ENCODE measurements at places on chromosomes 2 and 18. TPM values are rescaled to one million over a fixed set of nuclear protein-coding genes. Genes with fewer than 3 reads are reported as not detected.

DNA sequence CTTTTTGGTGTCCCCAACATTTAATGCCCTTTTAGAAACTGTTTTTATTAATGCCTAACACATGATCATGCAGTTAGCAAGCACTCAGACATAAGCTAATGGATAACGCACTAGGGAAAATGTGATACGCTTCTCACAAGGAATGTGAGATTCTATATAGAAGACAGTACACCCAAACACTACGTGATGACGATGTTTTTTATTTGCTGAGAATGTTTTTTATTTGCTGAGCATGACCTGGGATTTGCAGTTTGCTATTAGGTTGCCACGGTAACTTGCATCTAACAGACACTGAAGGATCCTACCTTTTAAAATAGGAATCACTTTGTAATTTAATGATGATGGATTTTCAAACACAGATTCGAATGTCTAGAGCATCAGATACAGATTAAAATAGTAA is 4.9 kb downstream of the SMC6 start:
- no peak overlapping the region for H3K27ac ChIP-seq
- no peak overlapping the region for H3K4me3 ChIP-seq
- no peaks in the 10 kb centered on the region for H3K27me3 ChIP-seq
- H3K36me3 ChIP-seq = peaks cover 19% of the 10 kb centered on the region
- no peak for DNase-seq

SERPINB13 gene
- not detected for total RNA-seq

DNA sequence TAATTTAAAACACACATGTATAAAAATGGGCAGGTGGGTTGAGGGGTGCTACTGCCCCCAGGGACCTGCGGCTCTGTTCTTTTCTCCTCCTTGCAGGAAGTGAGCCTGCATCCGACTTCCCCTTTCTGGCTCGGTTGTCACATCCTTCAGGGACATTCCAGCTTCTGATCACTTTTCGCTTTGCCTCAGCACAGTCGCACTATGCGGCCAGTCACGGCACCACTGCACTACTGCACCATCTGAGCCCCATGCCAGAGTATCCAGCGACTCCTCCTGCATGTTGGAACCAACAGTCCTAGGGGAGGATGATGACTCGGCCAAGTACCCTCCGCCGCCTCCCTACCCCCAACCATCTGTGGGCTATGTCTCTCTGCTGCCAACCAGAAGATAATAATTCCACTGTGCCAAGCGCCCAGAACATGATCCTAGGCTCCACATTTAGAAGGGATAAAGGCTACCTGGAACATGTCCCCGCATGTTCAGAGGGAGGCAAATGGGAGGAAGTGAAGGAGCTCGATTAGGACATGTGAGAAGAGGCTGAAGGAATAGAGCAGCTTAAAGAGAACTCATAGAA is 17.6 kb downstream of the CDC42EP3 start:
- peak; percentile 86 for DNase-seq
- peaks cover 100% of the 10 kb centered on the region for H3K4me1 ChIP-seq
- H3K27ac ChIP-seq = peak overlapping the region; percentile 81
- no peaks in the 10 kb centered on the region for H3K27me3 ChIP-seq
- H3K36me3 ChIP-seq = no peaks in the 10 kb centered on the region

ABCA12 gene
- total RNA-seq = not detected

- no peaks in the 10 kb centered on the region for H3K27me3 ChIP-seq
- H3K27ac ChIP-seq = no peak overlapping the region
- H3K4me3 ChIP-seq = no peak overlapping the region
- no peaks in the 10 kb centered on the region for H3K4me1 ChIP-seq
Measured at GRCh38 chr2:180208841-180209240, 201.7 kb upstream of the CWC22 start.

DNA sequence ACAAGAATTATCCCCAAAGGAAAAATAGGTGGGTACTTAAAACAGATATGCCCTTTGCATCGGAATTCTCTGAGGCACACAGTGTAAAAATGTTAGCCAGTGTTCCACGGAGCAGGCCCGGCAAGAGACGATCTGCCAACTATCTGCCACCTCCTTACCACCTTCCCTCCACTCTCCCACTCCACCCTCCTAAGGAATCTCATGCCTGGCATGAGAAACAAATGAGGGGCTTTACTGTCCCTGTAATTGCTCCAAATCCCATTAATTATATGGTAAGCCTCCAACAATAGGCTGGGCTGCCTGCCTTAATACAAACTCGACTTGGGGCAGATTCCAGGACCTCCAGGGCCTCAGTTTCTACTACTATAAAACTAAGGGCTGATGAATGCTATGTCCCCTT is 102.3 kb downstream of the ZBTB7C start:
- H3K27ac ChIP-seq = no peak overlapping the region
- H3K36me3 ChIP-seq = no peaks in the 10 kb centered on the region
- DNase-seq = no peak
- H3K4me1 ChIP-seq = peaks cover 3% of the 10 kb centered on the region
- H3K4me3 ChIP-seq = no peak overlapping the region

DNA sequence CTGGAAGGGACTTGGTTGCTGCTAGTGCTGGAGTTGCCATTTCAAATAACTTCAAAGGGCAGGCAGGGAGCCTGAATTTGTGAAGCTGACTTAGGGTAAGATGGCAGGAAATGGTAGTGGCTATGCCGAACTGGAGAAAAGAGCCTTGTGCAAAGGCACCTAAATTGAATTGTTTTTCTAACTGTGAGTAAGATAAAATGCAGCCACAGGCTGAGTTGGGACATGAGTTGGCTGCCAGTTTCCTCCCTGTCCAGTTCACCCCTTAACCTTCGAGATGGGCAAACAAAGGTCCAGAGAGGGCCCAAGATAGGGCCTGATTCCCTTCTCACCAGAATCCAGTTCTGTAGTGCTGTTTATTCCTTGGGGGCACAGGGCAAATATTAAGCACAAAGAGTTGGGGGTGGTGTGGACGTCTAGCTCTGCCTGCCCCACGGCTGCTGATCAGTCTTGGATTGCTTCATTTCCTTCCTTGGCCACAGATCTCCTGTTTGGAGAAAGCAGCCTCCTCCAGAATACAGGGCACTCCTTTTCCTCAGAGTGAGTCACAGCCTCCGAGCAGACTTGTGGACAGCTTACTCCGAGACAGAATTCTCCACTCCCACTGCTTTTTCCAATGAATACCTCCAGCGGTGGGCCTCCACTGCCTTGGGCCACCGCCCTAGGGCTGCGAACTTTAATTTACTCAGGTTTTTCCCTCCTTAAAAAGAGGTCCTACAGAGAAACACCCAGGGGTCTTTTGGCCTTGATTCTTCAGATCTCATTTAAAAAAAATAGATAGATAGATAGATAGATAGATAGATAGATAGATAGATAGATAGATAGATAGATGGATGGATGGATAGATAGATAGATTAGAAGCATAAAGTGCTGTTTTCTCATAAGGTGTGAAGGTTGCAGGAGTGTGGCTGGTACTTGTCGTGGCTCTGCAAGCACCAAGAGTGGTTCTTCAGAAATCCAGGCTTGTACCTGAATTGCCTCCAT is 18.4 kb upstream of the SLC20A1 start:
- no peak for DNase-seq
- H3K36me3 ChIP-seq = no peaks in the 10 kb centered on the region
- H3K27ac ChIP-seq = peak overlapping the region; percentile 60
- peaks cover 69% of the 10 kb centered on the region for H3K4me1 ChIP-seq

DNA sequence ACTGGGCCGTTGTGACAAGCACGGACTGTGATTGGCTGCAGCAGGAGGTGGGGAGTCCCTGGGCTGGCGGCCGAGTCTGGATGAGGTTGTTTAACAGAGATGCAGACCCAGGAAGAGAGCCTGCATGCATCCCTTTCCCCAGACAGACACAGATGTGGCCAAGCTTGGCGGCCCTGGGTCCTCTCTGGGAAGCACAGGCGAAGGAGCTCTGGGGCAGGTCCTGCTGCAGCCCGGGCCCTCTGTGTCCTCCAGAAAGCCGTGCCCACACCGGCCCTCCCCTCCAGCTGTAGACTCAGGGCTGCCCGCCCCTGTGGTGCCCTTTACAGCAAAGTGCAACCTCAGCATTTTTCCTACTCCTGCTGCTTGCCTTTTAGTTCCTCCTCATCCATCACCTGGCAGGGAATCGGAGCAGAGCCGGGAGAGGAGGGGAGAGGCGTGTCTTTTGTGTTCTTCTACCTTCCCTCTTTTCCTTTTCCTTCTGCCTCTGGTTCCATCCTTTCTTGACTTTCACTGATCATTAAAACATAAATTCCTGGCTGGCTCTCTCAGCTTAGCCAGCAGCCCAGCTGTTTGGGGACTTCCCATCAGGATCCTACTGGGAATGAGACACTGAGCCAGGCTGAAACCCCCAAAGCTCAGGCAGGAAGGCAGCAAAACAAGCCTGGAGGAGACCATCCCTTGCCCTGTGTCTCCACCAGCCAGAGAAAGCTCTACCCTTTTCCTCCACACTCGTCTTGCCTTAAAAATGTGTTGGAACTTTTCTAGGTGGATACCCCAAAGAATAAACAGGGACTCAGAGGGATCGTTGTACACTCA is 75.0 kb downstream of the CTIF start:
- no peaks in the 10 kb centered on the region for H3K4me1 ChIP-seq
- H3K27me3 ChIP-seq = no peaks in the 10 kb centered on the region
- no peak overlapping the region for H3K27ac ChIP-seq
- H3K36me3 ChIP-seq = no peaks in the 10 kb centered on the region
- DNase-seq = peak; percentile 56

GRCh38 chr18:48548921-48549320 is 10.1 kb downstream of the CTIF start:
- H3K27me3 ChIP-seq = no peaks in the 10 kb centered on the region
- no peak overlapping the region for H3K27ac ChIP-seq
- DNase-seq = no peak

DNA sequence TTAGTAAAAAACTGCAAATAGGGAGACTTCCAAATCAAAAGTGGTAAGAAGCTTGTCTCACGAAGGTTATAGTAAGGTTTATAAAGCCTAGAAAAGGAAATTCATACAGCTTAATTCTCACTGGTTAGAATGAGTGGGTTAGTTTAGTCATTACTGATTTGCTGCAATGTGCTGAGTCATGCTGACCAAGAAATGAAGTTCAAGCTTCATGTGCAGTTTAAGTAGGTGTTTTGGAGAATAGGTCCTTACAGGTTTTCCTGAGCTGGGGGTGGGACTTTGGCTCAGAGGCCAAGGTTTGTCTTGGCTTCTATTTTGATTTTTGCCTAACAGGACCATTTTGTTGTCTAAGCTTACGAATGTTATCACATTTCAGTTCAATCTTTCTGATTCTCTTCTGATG is 15.1 kb downstream of the CLIP4 start:
- H3K4me3 ChIP-seq = no peak overlapping the region
- no peak overlapping the region for H3K27ac ChIP-seq
- peaks cover 15% of the 10 kb centered on the region for H3K36me3 ChIP-seq
- DNase-seq = no peak
- no peaks in the 10 kb centered on the region for H3K27me3 ChIP-seq

GRCh38 chr2:68832233-68832869 is 38.8 kb downstream of the BMP10 start:
- H3K4me1 ChIP-seq = peaks cover 99% of the 10 kb centered on the region
- peak; percentile 83 for DNase-seq
- no peaks in the 10 kb centered on the region for H3K36me3 ChIP-seq
- no peaks in the 10 kb centered on the region for H3K27me3 ChIP-seq
- no peak overlapping the region for H3K4me3 ChIP-seq

DNA sequence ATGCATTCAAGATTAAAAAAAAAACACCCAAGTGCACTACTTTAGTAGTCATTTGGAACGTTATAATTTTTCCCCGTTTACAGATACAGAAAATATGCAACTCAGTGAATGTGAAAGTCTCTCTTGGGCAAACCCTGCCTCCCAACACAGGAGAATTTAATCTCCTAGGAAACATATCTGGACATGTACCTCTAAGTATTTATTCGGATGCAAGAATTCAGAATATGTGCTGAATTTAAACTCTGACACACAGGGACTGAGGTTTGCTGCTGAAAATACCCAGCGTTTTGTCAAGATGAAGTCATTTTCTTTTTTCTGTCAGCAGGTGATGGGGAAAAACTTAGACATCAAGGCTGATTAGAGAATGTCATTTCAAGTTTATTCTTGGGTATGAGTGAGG is 105.4 kb downstream of the ACKR3 start:
- no peaks in the 10 kb centered on the region for H3K36me3 ChIP-seq
- DNase-seq = no peak
- H3K4me1 ChIP-seq = no peaks in the 10 kb centered on the region
- peaks cover 13% of the 10 kb centered on the region for H3K27me3 ChIP-seq
- H3K27ac ChIP-seq = no peak overlapping the region
- no peak overlapping the region for H3K4me3 ChIP-seq

- no peak overlapping the region for H3K4me3 ChIP-seq
- H3K27ac ChIP-seq = no peak overlapping the region
- no peaks in the 10 kb centered on the region for H3K4me1 ChIP-seq
- DNase-seq = no peak
- no peaks in the 10 kb centered on the region for H3K27me3 ChIP-seq
Measured at GRCh38 chr2:226017537-226017936, 618.0 kb downstream of the NYAP2 start.

DNA sequence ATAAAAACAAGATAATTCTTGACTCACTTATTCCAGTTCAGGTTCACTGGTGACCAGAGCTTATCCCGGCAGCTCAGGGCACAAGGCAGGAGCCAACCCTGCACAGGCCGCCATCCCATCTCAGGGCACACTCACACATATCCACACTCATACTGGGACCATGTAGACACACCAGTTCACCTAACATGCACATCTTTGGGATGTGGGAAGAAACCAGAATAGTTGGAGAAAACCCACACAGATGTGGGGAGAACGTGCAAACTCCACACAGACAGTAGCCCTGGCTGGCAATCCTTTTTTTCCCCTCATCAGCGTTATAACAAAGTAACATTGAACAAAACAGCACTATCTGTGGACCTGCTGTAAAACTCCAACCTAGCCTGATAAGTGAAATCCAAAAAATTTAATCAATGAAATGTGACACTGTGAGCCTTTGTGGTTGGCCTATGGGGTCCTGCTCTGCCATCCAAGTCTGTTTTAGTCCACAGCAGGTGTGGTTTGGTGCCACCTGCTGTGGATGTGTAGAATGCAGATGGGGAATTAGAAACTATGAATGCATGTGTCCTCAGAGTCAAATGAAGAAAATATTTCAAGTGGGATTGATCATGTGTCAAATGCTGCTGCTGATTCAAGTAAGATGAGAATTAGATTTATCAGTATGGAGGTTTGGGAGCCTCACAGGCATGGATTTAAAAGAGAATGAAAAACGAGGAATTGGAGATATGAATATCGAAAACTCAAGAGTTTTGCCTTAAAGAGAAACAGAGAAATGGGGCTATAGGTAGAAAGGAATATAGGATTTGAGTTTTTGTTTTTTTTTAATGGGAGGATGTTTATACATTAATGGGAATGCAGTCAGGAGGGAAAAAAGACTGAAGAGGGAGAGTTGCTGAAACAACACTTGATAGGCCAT is 47.0 kb downstream of the UGP2 start:
- H3K36me3 ChIP-seq = peaks cover 73% of the 10 kb centered on the region
- H3K4me3 ChIP-seq = no peak overlapping the region
- DNase-seq = no peak
- no peaks in the 10 kb centered on the region for H3K4me1 ChIP-seq
- H3K27me3 ChIP-seq = no peaks in the 10 kb centered on the region
- H3K27ac ChIP-seq = no peak overlapping the region

GRCh38 chr2:64498438-64498837 is 25.7 kb upstream of the AFTPH start:
- DNase-seq = no peak
- H3K27me3 ChIP-seq = no peaks in the 10 kb centered on the region
- no peaks in the 10 kb centered on the region for H3K4me1 ChIP-seq

TLX2 gene
- total RNA-seq = not detected

LPIN1 gene
- total RNA-seq = 27.3 TPM

IL36RN gene
- not detected for total RNA-seq

MYO7B gene
- 50.4 TPM for total RNA-seq

COLEC12 gene
- 4.5 TPM for total RNA-seq

- DNase-seq = no peak
- H3K27ac ChIP-seq = no peak overlapping the region
- H3K4me1 ChIP-seq = no peaks in the 10 kb centered on the region
- no peaks in the 10 kb centered on the region for H3K27me3 ChIP-seq
Measured at GRCh38 chr2:32200814-32201213, 35.1 kb downstream of the SLC30A6 start.

Data from spleen (tissue), 13 donors.